ENCODE measurements at places on chromosomes 11 and 22. TPM values are rescaled to one million over a fixed set of nuclear protein-coding genes. Genes with fewer than 3 reads are reported as not detected.
A peak's percentile ranks its signal among the peaks of the same experiment; 100 is the strongest.

Gene KCNJ1
- 0.17 TPM for total RNA-seq

Gene AGBL2
- 5.3 TPM for total RNA-seq

GRCh38 chr11:77080643-77081210 lies 14.0 kb downstream of the CAPN5 start:
- no peak for DNase-seq

- DNase-seq = no peak
Measured at GRCh38 chr11:13487661-13488030, 8.2 kb downstream of the PTH start.

DNA sequence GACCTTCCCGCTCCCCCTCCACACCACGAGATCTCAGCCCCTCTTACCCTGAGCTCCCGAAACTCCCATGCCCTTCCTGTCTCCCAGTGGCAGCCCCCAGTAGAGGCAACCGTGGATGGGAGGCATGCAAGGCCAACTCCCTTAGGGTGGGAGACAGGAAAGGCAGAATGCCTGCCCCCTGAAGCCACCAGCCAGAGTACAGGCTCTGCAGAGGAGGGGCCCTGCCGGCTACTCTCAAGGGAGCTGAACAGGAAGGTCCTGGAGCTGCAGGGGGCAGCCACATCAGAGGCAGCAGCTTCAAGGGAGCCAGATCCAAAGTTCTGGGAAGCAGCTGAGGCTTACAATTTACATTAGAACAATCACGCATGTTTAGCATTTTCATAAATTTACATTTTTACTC lies 38.3 kb downstream of the PDE2A start:
- DNase-seq = no peak

DNA sequence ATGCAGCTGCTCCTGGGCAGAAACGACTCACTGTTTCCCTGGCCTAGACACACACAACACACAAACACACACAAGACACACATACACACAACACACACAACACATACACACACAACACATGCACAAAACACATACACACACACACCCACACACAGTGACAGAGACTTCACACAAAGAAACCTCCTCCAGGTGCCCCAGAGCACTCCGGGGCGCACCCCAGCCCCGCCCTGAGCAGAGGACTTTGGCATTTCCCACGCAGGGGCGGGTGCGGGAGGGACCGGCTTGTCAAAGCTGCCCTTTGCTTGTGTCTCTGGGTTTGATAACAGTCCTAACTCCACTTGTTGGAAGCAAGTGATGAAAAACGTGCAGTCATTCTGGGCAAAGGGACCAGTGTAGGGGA lies 6.5 kb downstream of the APOBEC3A start:
- DNase-seq = no peak

DNA sequence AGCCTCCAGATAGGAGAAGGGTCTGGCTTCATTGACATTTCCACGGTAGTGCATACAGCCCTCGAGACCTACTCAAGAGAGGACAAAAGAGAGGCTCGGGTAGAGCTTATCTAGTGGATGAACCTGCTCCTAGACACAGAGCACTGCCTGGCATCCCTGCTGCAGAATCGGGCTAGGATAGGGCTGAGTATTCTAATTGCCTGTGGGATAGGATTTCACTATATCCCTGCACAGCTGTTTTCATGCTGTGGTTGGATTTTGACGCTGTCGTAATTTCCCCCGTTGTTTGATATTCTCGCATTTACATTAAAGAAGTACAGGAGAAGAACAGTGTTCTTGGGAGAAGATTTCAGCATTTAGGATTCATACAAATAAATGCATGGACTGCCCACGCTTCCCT lies 107.8 kb downstream of the KIRREL3 start:
- no peak for DNase-seq

GRCh38 chr11:6845383-6845782 lies at the start of gene OR10A5:
Gene OR10A5, plus strand, starts transcription at chr11:6845683. Its CDS starts 0 bp downstream, at chr11:6845683.
- no peak for DNase-seq

GRCh38 chr11:127049486-127049885 lies 48.9 kb upstream of the KIRREL3 start:
- DNase-seq = no peak

DNA sequence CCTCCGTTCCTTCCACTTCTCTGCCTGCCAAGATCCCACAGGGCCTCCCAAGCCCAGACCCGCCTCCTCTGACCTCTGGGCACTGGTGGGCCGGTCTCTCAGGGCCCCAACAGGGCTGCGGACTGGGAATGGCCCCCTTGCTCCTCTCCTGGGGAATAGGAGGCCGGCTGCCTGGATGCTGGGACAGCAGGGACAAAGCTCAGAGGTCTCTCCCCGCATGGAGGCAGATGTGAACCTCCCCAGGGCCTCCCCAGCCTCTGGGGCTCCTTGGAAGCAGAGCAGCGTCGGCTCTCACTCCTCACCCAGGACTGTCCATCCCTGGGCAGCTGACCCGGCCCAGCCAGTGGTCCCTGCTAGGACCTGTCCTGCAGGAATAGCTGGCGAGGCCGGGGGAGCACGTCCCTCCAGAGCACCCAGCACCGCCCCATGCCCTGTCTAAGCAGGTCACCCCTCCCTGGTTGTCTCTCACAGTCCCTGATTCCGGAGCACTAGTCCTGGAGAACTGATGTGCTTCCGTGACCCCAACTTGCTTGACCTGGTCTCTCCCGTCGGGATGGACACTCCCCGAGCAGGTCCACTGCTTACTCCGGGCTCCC lies 85.8 kb downstream of the RTL6 start:
- no peak for DNase-seq

DNA sequence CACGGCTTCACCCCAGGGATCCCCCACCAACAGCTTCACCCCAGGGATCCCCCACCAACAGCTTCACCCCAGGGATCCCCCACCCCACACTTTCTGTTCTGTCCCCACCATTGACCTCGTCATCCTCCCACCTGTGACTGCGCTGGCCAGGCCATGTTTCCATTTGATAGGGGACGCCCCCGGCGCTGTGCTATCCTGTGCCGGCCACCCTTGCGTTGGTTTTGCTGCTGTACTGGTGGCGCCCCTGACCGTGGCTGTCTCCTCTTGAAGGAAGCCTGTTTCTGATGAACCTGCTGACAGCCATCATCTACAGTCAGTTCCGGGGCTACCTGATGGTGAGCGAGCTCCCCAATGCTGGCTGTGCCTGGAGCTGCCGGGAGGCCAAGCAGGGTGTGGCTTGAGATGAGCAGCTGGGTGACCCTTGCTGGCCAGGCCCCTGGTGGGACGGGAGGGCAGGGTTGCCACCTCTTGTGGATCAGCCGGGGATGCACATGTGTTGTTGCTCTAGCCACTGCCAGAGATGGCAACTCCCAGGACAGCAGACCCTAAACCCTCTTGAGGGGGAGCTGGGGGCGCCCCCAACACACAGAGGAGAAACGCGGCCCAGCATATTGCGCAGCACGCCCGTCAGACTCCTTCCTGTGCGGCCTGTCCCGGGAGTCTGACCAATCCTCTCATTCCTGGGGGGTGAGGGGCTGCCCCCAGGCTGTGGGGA lies 22.5 kb downstream of the TPCN2 start:
- DNase-seq = no peak

DNA sequence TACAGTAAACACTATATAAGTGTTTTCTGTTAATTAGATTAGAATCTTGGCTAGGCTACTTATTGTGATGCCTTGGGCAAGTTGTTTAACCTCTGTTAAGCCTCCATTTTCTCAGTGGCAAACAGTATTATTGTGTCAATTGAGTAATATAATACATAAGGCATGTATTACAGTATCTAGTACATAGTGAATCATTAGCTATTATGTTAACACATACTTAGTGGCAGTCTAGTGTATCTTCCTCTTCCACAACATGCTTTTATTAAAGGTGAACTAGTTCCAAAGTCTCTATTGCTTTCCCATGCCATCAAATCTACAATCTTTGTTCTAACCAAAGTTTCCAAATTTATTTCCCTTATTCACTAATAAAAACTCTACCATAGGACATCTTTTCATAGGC lies 200.9 kb downstream of the SOX6 start:
- no peak for DNase-seq

GRCh38 chr11:128417607-128418324 lies 169.6 kb downstream of the ETS1 start:
- no peak for DNase-seq

DNA sequence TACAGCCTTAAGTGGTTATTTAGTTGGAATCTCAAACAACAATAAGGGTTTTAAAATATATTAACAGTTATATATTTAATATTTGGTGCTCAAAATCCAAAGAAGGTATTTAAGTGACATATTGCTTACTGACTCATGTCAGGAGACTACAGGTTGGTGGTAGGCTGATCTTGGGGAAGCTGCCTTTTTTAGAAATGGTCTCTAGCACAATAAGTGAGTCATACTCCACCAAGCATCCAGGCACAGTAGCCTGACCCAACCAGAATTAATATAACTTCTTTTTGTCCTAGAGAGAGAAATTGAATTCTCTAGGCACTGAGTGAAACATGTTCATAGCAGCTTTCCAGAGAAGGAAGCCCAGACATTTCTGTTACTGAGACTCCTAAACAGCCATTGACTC lies 868.5 kb upstream of the TENM4 start:
- no peak for DNase-seq

DNA sequence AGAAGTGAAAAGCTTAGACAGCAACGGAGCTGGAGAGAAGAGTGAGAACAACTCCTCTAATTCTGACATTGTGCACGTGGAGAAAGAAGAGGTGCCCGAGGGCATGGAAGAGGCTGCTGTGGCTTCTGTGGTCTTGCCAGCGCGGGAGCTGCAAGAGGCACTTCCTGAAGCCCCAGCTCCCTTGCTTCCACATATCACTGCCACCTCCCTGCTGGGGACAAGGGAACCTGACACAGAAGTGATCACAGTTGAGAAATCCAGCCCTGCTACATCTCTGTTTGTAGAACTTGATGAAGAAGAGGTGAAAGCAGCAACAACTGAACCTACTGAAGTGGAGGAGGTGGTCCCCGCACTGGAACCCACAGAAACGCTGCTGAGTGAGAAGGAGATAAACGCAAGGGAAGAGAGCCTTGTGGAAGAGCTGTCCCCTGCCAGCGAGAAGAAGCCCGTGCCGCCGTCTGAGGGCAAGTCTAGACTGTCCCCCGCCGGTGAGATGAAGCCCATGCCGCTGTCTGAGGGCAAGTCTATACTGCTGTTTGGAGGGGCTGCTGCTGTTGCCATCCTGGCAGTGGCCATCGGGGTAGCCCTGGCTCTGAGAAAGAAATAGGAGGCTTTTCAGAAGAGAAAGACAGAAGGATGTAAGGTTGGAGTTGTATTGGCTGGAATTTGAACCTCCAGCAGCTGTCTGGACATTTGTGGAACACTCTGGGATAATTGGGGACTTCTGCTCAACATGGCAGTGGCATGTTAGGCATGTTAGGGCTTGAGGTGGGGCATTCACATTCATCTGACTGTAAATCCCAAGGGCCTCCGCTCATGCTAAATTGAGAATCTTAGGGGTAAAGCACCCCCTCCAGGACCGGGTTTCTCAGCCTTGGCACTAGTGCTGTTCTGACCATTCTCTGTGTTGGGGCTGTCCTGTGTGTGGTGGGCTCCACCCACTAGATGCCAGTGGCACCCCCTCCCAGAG lies 47.1 kb downstream of the BID start:
- no peak for DNase-seq

DNA sequence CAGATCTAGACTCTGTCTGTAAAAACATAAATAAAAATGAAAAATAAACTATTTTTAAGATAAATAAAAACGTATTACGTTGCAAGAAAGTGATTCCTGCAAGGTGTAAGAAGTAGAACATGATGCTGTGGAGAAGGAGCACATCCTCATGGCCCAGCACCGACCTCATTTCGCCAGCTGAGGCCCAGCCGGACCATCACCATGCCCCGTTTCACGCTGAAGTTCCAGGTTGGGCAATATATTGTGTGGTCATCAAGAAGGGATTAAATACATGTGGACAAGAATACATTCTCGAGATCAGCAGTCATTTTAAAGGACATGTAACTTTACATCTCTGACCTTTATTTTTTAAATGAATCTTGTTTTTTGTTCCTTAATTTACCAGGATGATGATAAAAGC lies 20.7 kb upstream of the CTTN start:
- no peak for DNase-seq

GRCh38 chr11:78533399-78533798 lies 41.3 kb downstream of the NARS2 start:
- DNase-seq = no peak

GRCh38 chr11:110463153-110463552 lies 33.4 kb downstream of the FDX1 start:
- DNase-seq = peak; percentile 17

GRCh38 chr11:69113226-69113625 lies 42.5 kb upstream of the SMIM38 start:
- no peak for DNase-seq

- DNase-seq = no peak
Measured at GRCh38 chr11:80282643-80283042, 841.8 kb upstream of the TENM4 start.

DNA sequence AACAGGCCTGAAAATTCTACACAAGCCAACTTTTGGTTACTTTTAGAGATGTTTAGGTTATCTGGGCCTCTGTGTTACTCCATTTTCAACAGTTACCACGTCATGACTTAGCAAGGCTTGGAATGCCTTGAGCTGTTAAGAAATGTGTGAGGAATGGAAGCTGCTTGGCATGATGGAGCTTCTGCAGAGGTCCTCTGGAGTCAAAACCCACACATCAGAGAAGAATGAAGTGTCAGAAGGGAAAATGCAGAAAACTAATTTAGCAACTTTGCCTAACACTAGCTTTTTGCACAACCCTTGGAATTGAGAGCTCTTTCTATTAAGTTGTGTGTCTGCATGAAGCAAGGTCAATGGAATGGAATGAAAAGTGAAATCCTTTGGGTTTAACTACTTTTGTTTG lies 27.4 kb downstream of the FAT3 start:
- no peak for DNase-seq

Measured in H1 (cell line).